CD4-positive, alpha-beta memory T cell (primary cell): ENCODE measurements at places on chromosomes 11 and 22. TPM values are rescaled to one million over a fixed set of nuclear protein-coding genes. Genes with fewer than 3 reads are reported as not detected.

DNA sequence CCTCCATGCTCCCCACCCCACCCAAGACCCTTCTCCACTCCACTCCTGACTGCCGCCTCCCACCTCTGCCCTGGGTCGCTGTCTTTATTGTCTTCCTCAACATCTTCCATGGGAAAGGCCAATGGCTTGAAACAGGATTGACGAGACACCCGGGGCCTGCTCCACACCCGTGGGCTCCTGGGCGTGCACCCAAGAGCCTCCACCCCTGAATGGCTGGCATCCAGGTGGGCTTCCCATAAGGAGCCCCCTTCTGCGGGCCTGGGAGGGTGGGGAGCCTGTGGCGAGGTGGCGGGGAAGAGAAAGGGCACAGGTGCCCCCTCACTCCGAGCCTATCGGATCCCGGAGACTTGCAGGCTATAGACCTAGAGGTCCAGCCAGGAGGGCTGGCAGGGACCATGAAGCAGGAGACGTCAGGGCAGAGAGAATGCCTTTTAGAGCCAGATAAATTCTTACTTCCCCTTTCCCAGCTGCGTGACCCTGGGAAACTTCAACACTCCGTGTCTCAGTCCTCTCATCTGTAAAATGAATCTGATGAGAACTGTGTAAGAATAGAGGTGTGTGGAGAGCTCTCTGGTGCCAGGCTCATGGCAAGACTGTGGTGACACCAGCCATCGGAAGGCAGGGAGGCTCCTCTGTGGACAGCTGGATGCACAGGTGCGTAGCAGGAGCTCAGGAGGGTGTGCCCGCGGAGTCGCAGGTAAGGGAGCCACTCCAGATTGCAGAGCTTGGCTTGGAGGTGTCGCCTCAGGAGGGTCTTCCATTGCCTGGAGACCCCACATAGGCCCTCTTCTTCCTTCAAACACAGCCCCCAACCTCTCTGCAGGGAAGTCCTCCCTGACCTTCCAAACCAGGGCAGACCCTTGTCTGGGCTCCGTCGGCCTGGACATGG is 53.9 kb downstream of the SMIM38 start:
- H3K27me3 ChIP-seq: no peaks in the 10 kb centered on the region
- DNase-seq: no peak
- no peak overlapping the region for H3K27ac ChIP-seq

GRCh38 chr11:122843281-122844141 is 5.2 kb downstream of the CRTAM start:
- peak overlapping the region; percentile 23 for H3K27ac ChIP-seq
- H3K4me3 ChIP-seq: no peak overlapping the region
- no peaks in the 10 kb centered on the region for H3K36me3 ChIP-seq
- DNase-seq: peak; percentile 53
- peaks cover 25% of the 10 kb centered on the region for H3K4me1 ChIP-seq

DNA sequence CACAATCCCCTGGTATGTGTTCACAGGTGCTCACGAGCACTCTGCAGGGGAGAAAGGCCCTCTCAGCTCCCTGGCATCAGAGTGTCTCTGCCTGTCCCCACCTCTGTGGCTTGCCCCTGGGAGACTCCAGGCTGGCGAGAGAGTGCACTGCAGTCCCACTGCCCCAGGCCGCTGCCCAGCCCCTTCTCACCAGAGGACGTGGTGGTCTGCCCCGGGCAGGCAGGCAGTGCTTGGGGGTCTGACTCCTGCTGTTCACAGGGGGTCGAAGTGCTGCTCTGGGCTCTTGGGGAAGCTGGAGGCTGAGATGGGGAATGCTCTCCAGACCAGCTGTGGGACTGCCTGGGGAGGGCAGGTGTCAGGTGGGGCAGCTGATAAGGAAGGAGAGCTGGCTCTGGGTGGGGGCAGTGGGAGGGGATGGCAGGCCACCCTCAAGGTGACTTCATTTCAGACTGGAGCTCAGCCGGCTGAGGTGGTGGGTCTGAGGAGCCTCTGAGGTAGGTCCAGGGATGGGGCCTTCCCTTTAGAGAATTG is 151.0 kb upstream of the B3GAT1 start:
- no peak overlapping the region for H3K27ac ChIP-seq
- no peak for DNase-seq
- H3K4me1 ChIP-seq: no peaks in the 10 kb centered on the region
- H3K27me3 ChIP-seq: no peaks in the 10 kb centered on the region
- H3K4me3 ChIP-seq: no peak overlapping the region
- H3K36me3 ChIP-seq: no peaks in the 10 kb centered on the region

GRCh38 chr11:19873730-19874129 is 161.1 kb downstream of the NAV2 start:
- no peaks in the 10 kb centered on the region for H3K4me1 ChIP-seq
- no peak overlapping the region for H3K4me3 ChIP-seq
- DNase-seq: no peak

EFCAB6 gene
- 0.15 TPM for polyA plus RNA-seq
